Right lobe of liver (tissue), 6 donors: ENCODE measurements at places on chromosomes 11 and 22. TPM values are rescaled to one million over a fixed set of nuclear protein-coding genes. Genes with fewer than 3 reads are reported as not detected.

Gene CD6
- total RNA-seq = 0.29 TPM

Gene CREB3L1
- total RNA-seq = 0.37 TPM

Gene HEPN1
- total RNA-seq = 0.18 TPM

Gene APOL6
- 39.7 TPM for total RNA-seq

GRCh38 chr11:58739725-58740430, 8.1 kb upstream of the GLYAT start:
- no peaks in the 10 kb centered on the region for H3K36me3 ChIP-seq
- DNase-seq = no peak
- H3K27me3 ChIP-seq = no peaks in the 10 kb centered on the region
- H3K4me1 ChIP-seq = no peaks in the 10 kb centered on the region
- no peak overlapping the region for H3K4me3 ChIP-seq
- no peak overlapping the region for H3K27ac ChIP-seq

- no peaks in the 10 kb centered on the region for H3K4me1 ChIP-seq
- no peak overlapping the region for H3K4me3 ChIP-seq
- no peak overlapping the region for H3K27ac ChIP-seq
- no peak for DNase-seq
These were observed 19.6 kb downstream of the FGF3 start for GRCh38 chr11:69799582-69799981.

DNA sequence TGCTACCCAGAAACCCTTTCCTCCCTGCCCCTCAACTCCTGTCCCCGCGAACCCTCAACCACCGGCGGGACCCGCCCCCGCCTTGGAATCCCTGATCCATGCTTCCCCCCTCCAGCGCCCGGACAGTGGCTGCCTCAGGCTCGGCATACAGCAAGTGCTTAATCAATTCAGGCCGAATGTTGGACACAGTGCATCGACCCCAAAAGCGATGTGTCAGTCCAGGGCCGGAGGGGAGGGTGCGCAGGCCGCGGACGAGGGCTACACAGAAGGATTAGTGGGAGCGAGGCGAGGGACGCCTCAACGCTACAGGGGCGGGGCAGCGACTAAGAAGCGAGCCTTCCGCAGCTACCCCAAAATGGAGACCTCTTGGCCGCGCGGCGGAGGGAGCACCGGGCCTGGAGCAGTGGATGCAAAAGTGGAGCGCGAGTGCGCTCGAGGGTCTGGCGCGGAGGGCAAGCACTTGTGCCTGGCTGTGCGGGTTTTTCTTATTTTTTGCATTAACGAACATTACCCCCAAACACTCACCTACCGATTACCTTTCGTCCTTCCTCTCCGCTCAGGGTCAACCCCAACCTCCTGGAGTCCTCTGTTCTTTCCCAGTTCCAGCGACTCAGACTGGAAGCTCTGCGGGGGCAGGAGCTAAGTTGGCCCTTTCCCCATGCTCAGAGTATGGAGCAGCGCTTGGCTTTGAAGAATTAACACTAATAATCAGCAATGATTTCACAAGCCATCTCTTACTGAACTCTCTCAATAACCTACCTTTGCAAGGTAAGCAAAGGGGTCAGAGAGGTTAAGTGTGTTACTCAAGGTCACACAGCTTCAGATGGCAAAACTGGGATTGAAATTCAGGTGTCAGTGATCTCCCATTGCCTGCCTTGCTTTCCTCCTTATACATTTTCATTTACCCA, 30.0 kb upstream of the WNT11 start:
- H3K4me3 ChIP-seq = peak overlapping the region; percentile 64
- peak overlapping the region; percentile 78 for H3K27ac ChIP-seq
- no peaks in the 10 kb centered on the region for H3K4me1 ChIP-seq
- H3K36me3 ChIP-seq = no peaks in the 10 kb centered on the region
- H3K27me3 ChIP-seq = no peaks in the 10 kb centered on the region

DNA sequence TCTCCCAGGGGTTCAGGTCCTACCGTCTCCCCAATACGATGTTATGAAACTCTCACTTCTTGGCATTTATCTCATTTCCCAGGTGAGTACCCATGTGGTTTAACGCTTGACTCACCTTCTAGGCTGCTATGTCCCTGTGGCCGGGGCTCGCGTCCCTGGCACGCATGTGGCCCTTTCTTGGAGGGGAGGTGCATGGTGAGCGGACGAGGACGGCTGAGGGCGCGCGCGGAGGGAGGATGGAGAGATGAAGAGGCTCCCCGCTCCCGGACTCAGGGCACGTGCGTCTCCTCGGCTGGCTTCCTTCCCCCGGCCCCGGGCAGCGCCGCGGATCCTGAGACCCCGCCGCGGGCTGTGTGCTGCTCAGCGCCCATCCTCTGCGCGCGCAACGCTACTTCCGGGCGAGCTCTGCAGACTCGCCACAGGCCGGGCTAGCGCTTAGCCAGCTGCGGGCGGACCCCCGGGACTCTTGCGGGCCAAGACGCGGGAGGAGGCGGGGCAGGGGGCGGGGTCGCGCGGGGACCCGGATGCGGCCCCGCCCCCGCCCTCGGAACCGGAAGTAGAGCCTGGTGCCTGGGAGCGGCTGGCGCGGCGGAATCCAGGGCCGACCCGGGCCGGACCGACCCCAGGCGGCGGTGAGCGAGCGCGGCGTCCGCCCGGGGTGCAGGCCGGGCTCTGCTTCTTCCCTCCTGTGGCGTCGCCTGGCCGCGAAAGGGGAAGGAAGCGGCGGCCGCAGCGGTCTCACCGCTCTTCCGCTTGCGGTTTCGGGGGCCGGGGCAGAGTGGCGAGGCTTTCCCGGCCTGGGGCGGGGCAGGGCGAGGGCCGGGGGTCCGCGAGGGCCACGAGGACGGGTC, at the start of gene CTTN:
TSS of gene CTTN (plus strand) at position 547 of the 851 bp plus-strand sequence. CDS start 8,769 bp downstream, outside the sequence.
- peak within 1 kb of the TSS; percentile 51 for H3K27ac ChIP-seq
- no peaks in the 10 kb centered on the region for H3K36me3 ChIP-seq
- DNase-seq = peak; percentile 86

DNA sequence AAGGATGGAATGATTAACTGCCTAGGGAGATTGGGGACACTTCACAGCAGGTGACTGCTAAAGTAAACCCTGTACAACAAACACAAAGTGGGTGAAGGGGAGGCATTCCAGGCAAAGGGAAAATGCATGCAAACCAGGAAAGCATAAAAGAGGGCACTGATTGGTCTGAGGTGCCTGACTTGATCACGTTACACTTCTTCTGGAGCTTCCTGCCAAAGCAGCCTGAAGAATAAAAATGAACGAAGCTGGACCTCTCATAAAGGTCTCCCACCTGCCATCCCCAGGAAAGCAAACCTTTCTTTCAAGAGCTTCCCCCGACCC, 46.7 kb upstream of the SCUBE2 start:
- DNase-seq = no peak
- no peak overlapping the region for H3K27ac ChIP-seq
- no peak overlapping the region for H3K4me3 ChIP-seq
- no peaks in the 10 kb centered on the region for H3K27me3 ChIP-seq
- no peaks in the 10 kb centered on the region for H3K36me3 ChIP-seq

DNA sequence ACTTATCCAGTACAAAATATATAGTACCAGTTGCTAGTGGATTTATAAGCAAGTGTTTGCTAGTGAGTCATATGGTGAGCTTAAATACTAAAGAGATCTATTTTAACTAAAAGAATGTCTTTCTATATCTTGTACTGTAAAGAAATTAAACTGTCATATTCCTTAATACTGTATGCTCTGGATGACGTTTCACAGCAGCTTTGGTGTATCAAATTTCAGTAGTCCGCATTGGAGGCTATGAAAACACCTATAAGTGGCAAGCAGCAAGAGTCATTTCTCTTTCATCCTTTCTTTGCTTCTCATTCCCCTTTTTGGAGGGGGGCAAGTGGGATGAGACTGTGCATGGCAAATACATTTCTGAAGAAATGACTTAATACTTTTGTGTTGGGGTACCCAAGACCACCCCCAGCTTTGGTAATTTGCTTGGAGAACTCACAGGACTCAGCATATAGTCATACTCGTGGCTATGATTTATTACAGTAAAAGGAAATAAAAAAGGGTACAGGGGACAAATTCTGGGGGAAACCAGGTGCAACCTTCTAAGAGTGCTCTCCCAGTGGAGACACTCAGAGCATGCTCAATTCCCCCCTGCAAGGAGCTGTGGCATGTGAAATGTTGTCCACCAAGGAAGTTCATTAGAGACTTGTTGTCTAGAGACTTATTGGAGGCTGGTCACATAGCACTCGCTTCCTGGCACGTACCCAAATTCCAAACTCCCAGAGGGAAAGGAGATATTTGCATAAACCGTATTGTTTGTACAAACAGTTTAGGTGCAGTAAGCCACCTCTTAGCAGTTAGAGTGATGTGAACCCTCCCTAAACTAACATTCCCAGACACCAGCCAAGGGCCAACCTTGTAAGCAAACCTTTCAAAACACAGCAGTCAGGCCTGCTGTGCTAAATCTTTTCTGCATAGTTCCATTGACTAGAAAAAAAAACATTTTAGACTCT, 210.8 kb downstream of the PGR start:
- H3K27me3 ChIP-seq = no peaks in the 10 kb centered on the region
- no peak overlapping the region for H3K27ac ChIP-seq
- no peaks in the 10 kb centered on the region for H3K4me1 ChIP-seq
- DNase-seq = no peak
- H3K36me3 ChIP-seq = no peaks in the 10 kb centered on the region

- DNase-seq = no peak
- H3K4me3 ChIP-seq = no peak overlapping the region
- peaks cover 9% of the 10 kb centered on the region for H3K4me1 ChIP-seq
- no peaks in the 10 kb centered on the region for H3K27me3 ChIP-seq
These were observed 1.1 kb upstream of the AP2A2 start for GRCh38 chr11:924406-925157.

DNA sequence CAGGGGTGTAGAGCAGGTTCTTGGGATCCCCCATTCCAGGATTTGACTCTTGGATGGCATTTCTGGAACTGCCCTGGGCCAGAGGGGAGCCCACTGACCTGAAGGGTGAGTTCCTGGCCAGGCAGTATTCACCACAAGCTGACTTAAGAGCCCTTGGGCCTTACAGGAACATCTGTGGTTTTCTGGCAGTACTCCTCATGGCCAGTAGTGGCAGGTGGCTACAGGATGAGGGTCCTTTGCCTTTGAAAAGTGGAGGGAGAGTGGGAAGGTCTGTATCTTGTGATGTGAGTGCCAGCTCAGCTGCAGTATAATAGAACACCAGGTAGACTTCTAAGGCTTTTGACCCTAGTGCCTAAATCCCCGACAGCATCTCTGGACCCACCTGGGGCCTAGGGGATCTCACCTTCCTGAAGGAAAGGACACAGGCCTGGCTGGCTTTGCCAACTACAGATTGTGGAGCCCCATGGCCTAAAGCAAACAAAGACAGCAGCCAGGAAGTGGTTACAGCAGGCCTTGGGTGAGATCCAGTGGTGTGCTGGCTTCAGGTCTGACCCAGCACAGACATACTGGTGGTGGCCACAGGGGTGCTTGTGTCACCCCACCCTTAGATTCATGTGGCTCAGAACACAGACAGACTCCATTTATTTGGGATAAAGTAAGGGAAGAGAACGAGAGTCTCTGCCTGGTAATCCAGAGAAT, 9.0 kb downstream of the OR51S1 start:
- H3K4me1 ChIP-seq = no peaks in the 10 kb centered on the region
- no peak overlapping the region for H3K27ac ChIP-seq
- H3K4me3 ChIP-seq = no peak overlapping the region
- H3K36me3 ChIP-seq = no peaks in the 10 kb centered on the region
- peak; percentile 35 for DNase-seq

- H3K27ac ChIP-seq = no peak overlapping the region
- H3K4me1 ChIP-seq = no peaks in the 10 kb centered on the region
- no peak overlapping the region for H3K4me3 ChIP-seq
- H3K27me3 ChIP-seq = no peaks in the 10 kb centered on the region
These were observed 309.5 kb downstream of the C11orf87 start for GRCh38 chr11:109731451-109731850.

DNA sequence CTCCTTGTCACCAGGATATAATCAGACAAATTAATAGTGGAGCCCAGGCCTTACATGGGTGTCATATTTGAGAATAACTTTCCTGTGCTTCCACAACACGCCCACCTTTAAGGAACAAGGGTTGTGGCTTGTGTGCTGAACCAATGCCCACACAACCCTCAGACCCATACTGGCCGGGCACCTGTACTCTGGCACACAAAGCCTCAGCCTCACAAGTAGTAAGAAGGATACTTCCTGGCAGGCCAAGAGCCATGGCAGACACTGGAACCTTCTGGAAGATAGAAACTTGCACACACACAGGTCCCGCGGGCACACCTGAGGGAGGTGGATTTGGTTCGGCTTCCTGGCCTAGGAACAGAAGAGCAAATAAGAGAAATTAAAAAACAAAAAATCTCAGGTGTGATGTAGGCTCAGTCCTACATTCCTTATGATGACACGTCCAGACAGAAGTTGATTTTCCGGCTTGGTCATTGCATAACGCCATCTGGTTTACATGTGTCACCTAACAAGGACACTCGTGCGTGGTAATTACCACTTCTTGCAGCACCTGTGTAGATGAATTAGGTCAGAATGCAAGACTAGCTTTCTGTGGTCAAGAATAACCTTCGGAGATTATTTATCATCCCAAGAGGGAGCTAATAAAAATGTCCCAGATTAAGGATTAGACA, 5.8 kb upstream of the BRD1 start:
- H3K4me1 ChIP-seq = no peaks in the 10 kb centered on the region
- H3K27me3 ChIP-seq = no peaks in the 10 kb centered on the region
- no peaks in the 10 kb centered on the region for H3K36me3 ChIP-seq
- DNase-seq = no peak
- H3K27ac ChIP-seq = no peak overlapping the region

GRCh38 chr11:16361108-16361865, 4.9 kb upstream of the SOX6 start:
- no peaks in the 10 kb centered on the region for H3K36me3 ChIP-seq
- no peaks in the 10 kb centered on the region for H3K27me3 ChIP-seq
- no peak overlapping the region for H3K27ac ChIP-seq
- H3K4me1 ChIP-seq = no peaks in the 10 kb centered on the region

GRCh38 chr11:42013656-42014201, 554.3 kb upstream of the LRRC4C start:
- no peaks in the 10 kb centered on the region for H3K4me1 ChIP-seq
- no peaks in the 10 kb centered on the region for H3K27me3 ChIP-seq
- no peak overlapping the region for H3K27ac ChIP-seq
- no peak for DNase-seq
- H3K36me3 ChIP-seq = no peaks in the 10 kb centered on the region

- H3K27ac ChIP-seq = no peak overlapping the region
- H3K36me3 ChIP-seq = peaks cover 7% of the 10 kb centered on the region
- H3K4me1 ChIP-seq = no peaks in the 10 kb centered on the region
- no peak for DNase-seq
- H3K4me3 ChIP-seq = no peak overlapping the region
These were observed 39.0 kb downstream of the DDX10 start for GRCh38 chr11:108703916-108704315.

- no peaks in the 10 kb centered on the region for H3K27me3 ChIP-seq
- no peak overlapping the region for H3K27ac ChIP-seq
- DNase-seq = no peak
- no peak overlapping the region for H3K4me3 ChIP-seq
- H3K36me3 ChIP-seq = no peaks in the 10 kb centered on the region
- H3K4me1 ChIP-seq = no peaks in the 10 kb centered on the region
These were observed 26.8 kb upstream of the RTL6 start for GRCh38 chr22:44524806-44525205.

- no peaks in the 10 kb centered on the region for H3K4me1 ChIP-seq
- no peak overlapping the region for H3K4me3 ChIP-seq
- DNase-seq = no peak
- no peaks in the 10 kb centered on the region for H3K27me3 ChIP-seq
- H3K27ac ChIP-seq = no peak overlapping the region
These were observed 66.3 kb upstream of the NAV2 start for GRCh38 chr11:19646308-19646707.

- H3K27ac ChIP-seq = no peak overlapping the region
- no peak for DNase-seq
- H3K36me3 ChIP-seq = no peaks in the 10 kb centered on the region
These were observed 7.7 kb downstream of the CD44 start for GRCh38 chr11:35146711-35147110.

GRCh38 chr11:84923489-84923888, 703.7 kb downstream of the DLG2 start:
- H3K4me3 ChIP-seq = no peak overlapping the region
- no peaks in the 10 kb centered on the region for H3K27me3 ChIP-seq
- peaks cover 1% of the 10 kb centered on the region for H3K4me1 ChIP-seq
- H3K36me3 ChIP-seq = no peaks in the 10 kb centered on the region
- no peak overlapping the region for H3K27ac ChIP-seq
- DNase-seq = no peak
